ENCODE measurements at places on chromosomes 11 and 22.
A peak's percentile ranks its signal among the peaks of the same experiment; 100 is the strongest.

- DNase-seq, result peak; percentile 60
Observed at GRCh38 chr22:17842386-17842785, 68.1 kb upstream of the BID start.

- DNase-seq, result no peak
Observed at GRCh38 chr22:26086359-26086758, 82.9 kb upstream of the SEZ6L start.

- DNase-seq, result no peak
Observed at GRCh38 chr11:12092714-12093113, 17.7 kb upstream of the MICAL2 start.

- no peak for DNase-seq
Observed at GRCh38 chr22:29125844-29126243, 53.0 kb downstream of the KREMEN1 start.

- peak; percentile 65 for DNase-seq
Observed at GRCh38 chr22:37627545-37627944, 11.9 kb upstream of the SH3BP1 start.
